Muscle of leg (tissue), 16 donors: ENCODE measurements at places on chromosomes 5 and 9. TPM values are rescaled to one million over a fixed set of nuclear protein-coding genes. Genes with fewer than 3 reads are reported as not detected.

GRCh38 chr9:20624201-20625002 lies 2.1 kb upstream of the MLLT3 start:
- DNase-seq: peak; percentile 87

DNA sequence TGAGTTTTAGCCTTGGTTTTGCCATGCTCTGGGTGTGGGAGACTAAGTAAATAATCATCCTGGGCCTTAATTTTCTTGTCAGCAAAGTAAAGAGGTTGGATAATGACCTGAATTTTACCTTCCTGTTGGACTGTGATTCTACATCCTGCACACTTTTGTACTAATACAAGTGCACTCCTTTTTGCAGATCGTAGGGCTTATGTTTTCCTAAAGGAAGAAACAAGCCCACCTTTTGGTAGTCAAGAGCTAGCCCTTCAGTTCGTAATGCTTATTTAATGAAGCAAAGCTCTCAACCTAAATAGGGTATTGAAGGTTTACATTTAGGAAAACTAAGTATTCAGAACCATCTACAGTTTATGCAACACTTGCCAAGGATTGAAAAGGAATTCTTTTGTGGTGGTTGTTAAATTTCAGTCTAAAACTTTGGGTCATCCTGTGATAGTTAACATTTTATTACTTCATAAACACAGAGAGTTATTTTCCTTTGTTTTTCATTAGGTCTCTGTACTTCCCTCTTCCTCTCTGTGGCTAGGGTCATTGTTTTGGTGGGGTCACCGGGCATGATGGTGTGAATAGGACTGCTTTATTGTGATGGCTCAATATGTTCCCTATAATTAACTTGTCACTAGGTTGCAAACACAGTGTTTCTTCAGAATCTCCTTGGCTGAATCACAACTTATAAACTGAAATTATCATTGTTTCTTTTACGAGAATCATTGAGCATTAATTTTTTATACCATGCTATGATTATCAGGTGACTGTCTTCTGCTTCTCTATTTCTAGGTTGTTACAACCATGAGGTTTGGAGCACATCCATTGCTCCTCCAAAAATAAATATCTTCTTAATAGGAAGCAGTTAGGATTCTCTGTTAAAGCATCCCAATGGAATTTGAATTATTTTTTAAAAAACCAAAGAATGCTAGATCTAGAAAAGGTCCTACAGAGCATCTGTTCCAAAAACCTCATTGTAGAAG lies 28.5 kb downstream of the SPINK5 start:
- no peak for DNase-seq

GRCh38 chr5:171957591-171958251 lies 48.7 kb downstream of the FBXW11 start:
- DNase-seq: no peak

- DNase-seq: peak; percentile 89
These were observed 284.5 kb upstream of the PTGER4 start for GRCh38 chr5:40395251-40395650.

GRCh38 chr9:91085517-91086291 lies 276.0 kb downstream of the AUH start:
- DNase-seq: no peak

DNA sequence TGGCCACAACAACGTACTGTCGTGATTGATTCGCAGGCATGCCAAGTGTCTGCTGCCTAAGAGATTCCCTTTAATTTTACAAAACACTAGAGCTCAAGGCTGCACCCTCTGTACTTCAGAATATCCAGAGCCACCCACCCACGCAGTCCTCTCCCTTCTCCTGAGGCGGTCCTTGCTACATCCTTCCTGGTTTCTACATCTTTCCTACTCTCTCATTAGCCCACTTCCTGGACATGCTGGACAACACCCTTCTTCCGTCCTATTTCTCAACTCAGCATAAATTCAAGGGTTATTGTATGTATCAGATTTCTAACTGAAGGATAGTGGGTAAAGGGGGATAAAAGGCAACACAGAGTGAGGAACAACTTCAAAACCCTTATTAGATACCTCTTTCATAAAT lies 148.4 kb upstream of the MAP3K1 start:
- DNase-seq: no peak

DNA sequence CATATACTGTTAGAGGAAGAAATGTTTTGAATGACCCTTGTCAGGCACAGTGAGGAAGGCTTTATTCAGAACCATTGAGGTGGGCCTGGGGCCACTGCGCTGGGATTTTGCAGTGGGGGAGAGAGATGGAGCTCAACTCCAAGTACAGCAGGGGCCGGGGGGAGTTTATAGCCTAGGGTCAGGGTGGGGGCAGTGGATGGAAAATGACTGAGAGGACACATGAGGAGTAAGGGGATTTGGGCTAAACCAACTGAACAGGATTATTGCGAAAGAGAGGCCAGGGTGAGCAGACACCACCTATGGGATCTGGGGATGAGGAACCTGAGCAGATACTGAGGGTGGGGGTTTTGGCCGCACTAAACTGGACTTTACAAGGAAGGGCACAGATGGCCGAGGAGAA lies 6.3 kb downstream of the CEP72 start:
- DNase-seq: no peak

The PCDHGA9 gene
- 4.3 TPM for polyA plus RNA-seq

The INSL6 gene
- 0.25 TPM for polyA plus RNA-seq

The CDC14B gene
- 14.7 TPM for polyA plus RNA-seq
